NCI-H510A treated with DMSO at 0.1 percent for 48 hours (cell line): ENCODE measurements at places on chromosomes 5 and 9.
A peak's percentile ranks its signal among the peaks of the same experiment; 100 is the strongest.

DNA sequence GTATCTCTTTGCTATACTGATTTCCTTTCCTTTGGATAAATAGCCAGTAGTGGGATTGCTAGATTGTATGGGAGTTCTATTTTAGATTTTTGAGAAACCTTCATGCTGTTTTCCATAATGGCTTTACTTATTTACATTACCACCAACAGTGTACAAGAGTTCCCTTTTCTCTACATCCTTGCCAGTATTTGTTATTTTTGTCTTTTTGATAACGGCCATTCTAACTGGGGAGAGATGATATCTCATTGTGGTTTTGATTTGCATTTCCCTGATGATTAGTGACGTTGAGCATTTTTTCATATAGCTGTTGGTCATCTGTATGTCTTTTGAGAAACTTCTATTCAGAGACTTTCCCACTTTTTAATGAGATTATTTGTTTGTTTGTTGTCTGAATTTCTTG lies 25.8 kb downstream of the NADK2 start:
- no peak for DNase-seq

DNA sequence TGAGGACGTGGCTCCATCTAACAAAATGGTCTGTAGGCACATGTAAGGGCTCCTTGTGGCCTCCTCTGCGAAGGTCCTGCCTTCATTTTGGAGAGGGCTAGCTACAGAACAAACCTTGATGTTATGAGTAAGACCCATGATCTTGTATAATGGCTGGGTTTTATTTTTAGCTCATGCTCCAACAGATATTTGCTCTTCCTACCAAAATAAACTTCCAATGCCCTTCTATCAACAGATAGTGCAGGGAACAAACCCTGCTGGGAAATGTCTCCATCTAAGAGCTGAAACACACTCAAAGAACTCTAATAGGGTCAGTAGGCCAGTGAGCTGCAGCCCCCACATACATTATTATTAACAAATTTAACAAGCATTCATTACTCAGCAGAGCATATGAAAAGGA lies 189.5 kb downstream of the LURAP1L start:
- DNase-seq, result no peak

DNA sequence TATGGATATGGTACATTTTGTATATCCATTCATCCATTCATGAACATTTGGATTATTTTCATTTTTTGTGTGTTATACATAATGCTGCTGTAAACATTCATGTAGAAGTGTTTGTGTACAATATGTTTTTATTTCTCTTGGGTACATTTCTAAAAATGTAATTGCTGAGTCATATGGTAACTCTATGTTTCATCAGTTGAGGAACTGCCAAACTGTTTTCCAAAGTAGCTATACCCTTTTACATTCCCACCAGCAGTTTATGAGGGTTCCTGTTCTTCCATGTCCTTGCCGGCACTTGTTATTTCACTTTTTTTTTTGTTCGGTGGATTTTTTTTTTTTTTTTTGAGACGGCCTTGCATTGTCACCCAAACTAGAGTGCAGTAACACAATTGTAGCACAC lies 54.0 kb upstream of the MCCC2 start:
- DNase-seq, result no peak

GRCh38 chr9:20358207-20358606 lies 264.1 kb downstream of the MLLT3 start:
- DNase-seq, result no peak

DNA sequence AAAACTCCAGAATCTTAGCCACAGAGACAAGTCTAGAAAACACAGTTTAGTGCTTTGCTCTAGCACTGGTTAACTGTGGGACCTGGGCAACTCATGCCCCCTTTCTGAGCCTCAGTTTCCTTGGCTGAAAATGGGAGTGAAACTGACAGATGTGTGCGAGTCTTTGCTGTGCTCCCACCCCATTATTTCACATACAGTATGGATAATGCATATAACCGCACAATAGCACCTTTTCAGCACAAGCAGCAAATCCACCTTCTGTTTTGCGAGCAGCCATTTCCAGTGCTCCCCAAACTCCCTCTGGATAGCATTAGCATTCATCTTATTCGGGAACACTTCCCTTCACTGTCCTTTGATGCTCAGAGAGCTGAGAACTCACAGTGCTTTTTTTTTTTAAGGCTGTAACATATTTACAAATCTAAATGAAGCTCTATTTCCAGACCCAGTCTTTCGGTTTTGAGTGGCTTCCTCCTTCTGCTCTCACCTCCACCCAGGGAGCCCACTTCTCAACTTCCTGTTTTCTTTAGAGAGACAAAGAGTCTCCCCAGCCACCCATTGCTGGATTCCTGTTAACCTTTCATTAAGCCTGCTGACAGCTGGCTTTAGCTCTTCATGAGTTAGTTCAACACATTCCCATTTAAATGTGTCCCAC lies 49.2 kb downstream of the TIMD4 start:
- peak; percentile 69 for DNase-seq
